GM12864 (cell line): ENCODE measurements at places on chromosomes 2 and 18.
A peak's percentile ranks its signal among the peaks of the same experiment; 100 is the strongest.

DNA sequence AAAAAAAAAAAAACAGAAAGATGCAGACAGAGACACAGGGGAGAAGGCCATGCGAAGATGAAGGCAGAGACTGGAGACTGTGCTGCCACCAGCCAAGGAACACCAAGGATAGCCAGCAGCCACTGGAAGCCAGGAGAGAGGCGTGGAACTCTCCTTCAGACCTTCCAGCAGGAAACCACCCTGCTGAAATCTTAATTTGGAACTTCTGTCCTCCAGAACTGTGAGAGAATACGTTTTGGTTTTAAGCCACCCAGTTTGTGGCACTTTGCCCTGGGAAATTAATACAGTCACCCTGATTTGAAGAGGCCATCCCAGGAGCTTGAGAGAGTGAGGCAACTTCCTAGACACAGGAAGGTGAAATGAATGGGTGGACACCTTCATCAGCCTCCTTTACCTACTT lies 93.7 kb downstream of the IRS1 start:
- no peak for DNase-seq

- DNase-seq: no peak
These were observed 77.1 kb upstream of the EPHA4 start for GRCh38 chr2:221649051-221649775.

GRCh38 chr2:7206111-7206810 lies 289.0 kb downstream of the RNF144A start:
- DNase-seq: no peak

DNA sequence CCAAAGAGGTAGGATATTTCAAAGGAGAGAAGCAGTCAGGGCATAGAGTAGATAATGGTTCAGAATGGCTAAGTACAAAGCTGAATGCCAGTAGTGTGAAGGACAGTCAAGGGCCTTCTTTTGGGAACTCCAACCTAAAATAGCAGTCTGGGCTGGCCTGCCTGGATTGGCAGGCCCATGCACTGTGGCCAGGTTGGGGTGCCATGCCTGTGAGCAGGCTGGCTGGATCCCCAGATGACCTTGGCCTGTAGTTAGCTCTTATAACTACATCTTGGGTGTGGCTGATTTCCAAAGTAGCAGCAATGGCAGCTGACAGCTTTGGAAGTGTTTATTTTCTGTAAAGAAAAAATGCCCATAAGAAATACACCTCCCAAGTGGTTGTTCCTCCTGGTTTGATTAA lies 51.5 kb upstream of the ITGB6 start:
- DNase-seq: no peak

- no peak for DNase-seq
These were observed 170.7 kb downstream of the STK39 start for GRCh38 chr2:168076731-168077130.

DNA sequence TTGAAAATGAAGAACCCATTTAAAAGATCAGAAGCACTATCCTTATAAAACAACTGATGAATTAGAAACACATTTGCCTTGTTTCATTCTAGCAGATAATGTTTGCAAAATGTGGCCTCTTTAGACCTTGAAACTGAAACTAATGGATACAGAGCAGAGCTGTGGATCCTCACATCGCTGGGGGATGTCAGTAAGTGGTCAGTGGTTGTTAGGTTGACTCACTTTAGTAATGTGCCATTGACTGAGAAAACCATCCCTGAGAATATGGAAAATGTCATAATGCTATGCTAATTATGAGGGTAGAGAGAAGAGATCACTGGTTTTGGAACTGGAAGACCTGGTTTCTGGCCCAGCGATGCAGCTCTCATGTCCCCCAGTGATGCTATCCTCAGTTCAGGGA lies 176.7 kb downstream of the MYO1B start:
- DNase-seq: no peak

DNA sequence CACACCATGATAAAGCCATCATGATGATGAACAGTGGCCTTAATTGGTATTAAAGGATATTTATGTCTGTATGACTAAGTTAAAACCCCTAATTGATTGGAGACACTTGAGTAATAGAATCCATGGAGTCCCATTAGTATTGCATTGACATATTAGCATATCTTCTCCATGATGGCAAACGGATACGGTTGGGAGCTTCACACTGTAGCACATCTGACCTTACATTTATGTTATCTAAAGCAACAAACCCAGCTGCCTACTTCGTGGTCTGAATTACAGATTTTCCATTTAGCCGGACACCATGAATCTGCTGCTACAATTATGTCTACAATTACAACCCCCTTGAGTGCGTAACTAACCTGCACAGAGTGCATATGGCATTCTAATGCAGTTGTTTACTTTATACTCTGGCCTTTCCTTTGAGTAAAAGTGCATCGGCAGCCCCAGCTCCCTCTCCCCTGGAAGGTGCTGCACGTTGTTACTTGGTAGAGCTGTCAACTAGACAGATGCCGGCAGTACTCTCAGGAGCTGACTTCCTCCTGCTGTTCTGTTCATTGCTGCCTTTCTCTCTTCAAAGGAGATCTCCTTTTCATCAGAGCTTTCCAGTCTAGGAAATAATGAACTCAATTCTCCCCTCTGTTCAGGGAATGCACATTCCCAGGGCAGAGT lies 92.1 kb downstream of the LRRC30 start:
- DNase-seq: no peak

GRCh38 chr18:34818064-34818463 lies 108.0 kb downstream of the DTNA start:
- no peak for DNase-seq

GRCh38 chr2:140247451-140248195 lies 1467.4 kb upstream of the NXPH2 start:
- no peak for DNase-seq

GRCh38 chr2:174587579-174587978 lies 10.0 kb downstream of the WIPF1 start:
- DNase-seq: no peak

GRCh38 chr18:36314098-36314497 lies 16.6 kb downstream of the FHOD3 start:
- DNase-seq: no peak

DNA sequence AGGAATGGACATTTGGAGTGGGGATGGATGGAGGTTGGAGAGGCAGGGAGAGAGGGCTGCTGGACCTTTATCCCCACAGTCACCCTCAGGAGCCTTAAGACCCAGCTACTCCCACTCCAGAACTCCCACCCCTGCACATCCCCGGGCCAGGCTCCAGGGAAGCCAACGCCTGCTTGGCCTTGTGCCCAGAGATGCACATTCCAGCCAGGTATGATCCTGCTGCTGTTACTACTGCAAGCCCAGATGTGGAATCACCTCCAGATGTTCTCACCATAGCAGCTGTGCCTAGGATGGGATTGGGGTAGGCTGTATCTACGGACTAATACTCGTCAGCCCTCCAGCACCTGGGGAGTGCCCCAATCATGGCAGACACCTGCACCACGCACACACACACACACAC lies 71.7 kb downstream of the ZFP36L2 start:
- no peak for DNase-seq

GRCh38 chr2:110863726-110864125 lies 131.4 kb downstream of the ACOXL start:
- DNase-seq: no peak

GRCh38 chr2:199572571-199572970 lies 114.8 kb upstream of the SATB2 start:
- no peak for DNase-seq

- DNase-seq: no peak
These were observed 150.2 kb upstream of the KLHL14 start for GRCh38 chr18:32922951-32923430.

- DNase-seq: no peak
These were observed 164.5 kb upstream of the SIX3 start for GRCh38 chr2:44777036-44777435.

DNA sequence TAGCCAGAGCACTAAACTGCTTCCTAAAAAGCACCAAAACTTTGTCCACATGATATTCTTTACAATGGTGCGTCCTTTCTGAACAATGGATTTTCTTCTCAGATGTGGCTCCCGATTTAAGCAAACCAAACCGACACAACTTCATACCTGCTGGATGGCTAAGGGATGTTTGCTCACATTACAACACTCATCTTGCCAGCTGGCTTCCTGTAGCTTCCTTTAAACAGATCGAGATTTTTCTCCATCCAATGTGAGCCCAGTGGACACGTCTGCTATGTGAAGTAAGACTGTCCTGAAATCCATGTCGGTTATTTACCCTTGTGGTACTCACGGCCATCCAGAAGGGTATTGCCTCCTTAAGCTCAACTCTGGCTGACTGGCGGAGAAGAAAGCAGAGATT lies 126.5 kb downstream of the MAPK4 start:
- no peak for DNase-seq

GRCh38 chr2:82391386-82391785 lies 2067.7 kb downstream of the SUCLG1 start:
- no peak for DNase-seq

DNA sequence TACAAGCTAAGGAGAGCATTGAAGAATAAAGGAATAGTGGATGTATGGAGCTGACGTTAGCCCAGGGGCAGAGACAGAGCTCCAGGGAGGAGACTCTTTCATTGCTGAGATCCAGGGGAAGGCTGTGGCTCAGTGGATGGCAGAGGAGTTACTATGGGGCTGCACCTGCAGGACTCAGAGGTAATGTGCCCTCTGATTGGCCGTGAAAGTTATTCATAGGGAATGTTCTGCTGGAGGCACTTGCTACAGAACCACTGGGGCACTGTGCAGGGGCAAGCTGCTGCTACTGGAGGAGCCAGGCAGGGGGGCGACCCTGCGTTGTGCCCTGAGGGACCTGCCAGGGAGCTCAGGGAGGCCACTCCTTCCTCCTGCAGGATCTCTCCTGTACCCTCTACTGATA lies 199.2 kb downstream of the PTPRM start:
- DNase-seq: no peak

- no peak for DNase-seq
These were observed 2.9 kb upstream of the NPPC start for GRCh38 chr2:231928901-231929725.

- DNase-seq: no peak
These were observed 174.2 kb upstream of the RBMS1 start for GRCh38 chr2:160667811-160668210.

- DNase-seq: no peak
These were observed 97.4 kb downstream of the AFF3 start for GRCh38 chr2:100045000-100045399.

GRCh38 chr2:105643405-105644173 lies 101.1 kb upstream of the NCK2 start:
- no peak for DNase-seq

DNA sequence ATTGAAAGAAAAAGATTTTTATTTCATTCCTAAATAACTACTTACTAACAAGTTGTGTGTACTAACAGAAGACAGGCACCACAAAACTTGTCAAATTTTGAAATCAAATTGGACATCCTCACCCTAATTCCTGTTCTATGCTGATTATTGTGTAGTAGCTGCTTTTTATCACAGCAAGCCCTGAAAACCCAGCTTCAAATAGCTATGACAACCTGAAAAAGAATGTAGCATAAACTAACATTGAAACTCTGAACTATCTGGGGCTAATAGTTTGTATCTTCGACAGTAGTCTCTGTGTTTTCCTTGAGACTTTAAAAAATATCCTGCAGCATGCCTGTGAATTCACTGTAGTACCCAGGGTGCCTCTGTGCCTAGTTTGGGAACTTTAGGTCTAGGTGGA lies 122.6 kb downstream of the WDPCP start:
- no peak for DNase-seq

DNA sequence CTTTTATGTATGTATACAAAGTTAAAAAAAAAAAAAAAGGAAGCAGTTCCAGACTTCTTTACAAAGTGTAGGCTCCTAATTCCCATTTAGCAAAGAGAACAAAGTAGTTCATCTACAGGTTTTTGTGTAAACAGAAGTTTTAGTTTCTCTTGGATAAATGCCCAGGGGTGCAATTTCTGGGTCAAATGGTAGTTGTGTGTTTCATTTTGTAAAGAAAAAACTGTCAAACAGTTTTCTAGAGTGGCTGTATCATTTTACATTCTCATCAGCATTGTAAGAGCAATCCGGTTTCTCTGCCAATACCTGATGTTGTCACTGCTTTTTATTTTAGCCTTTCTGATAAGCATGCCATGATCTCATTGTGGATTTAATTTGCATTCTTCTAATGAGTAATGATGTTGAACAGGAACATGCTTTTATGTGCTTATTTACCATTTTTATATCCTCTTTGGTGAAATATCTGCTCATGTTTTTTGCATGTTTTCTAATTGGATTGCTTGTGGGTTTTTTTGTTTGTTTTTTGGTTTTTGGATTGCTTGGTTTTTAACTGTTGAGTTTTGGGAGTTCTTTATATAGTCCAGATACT lies 16.6 kb upstream of the PSME4 start:
- no peak for DNase-seq

- no peak for DNase-seq
These were observed 46.8 kb downstream of the RPIA start for GRCh38 chr2:88738271-88738670.

DNA sequence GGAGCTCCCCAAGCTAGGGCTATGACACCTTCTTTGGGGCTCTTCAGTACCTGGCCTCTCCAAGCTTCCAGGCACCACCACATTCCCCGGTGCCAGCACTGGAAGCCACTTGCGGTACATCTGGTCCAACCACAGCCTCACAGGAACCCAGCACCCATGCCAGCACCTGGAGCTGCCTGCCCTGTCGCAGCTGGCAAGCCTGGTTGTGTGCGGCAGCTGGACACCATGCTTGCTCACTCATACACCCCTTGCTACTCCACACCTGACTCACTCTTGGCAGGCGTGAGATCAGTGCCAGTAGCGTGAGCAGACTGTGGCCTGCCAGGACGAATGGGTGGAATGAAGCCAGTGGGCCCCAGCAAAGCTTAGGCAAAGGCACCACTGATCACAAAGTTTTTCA lies 34.0 kb downstream of the LRRTM4 start:
- DNase-seq: no peak

DNA sequence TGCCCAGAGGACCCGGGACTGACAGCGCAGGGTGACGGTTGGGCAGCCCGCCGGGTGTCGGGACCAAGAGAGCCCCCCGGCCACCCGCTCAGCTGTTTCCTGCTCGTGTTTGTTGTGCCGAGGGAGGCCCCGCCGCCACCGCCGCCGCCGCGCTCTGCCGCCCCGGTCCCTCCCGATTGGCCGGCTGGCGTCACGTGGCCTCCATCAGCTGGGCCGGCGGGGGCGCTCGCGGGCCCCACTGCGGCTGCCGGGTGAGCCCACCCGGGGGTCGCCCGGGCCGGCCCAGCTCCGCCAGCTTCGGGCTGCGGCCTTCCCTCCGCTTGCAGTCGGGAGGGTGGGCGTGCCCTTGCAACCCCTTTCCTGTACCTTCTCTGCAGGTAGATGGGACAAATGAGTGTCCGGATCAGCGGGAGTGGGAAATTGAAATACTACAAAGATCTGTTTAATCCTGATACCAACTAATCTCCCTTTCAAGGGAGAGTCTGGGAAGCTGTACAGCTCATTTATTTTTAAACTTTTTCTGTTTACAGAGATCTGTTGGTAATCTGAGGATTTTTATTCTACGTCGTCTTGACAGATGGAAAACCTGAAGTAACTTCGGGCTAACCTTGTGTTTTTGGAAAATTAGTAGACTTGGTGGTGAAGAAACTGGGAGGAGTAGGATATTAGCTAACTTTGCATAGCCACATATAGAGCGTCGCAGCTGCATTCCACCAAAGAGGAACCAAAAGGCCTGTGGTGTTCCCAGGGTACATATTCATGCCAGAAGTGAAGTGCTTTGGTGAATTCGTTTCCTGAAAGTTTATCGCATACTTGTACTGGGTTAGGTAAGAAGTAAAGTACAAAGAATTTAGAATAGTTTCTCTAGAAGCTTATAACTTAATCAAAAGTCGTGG lies 1.2 kb downstream of the YPEL5 start:
- peak; percentile 49 for DNase-seq

- no peak for DNase-seq
These were observed 142.7 kb downstream of the FIGN start for GRCh38 chr2:163592954-163593622.

GRCh38 chr18:58789876-58790240 lies 74.8 kb upstream of the ZNF532 start:
- no peak for DNase-seq
